ENCODE measurements at places on chromosomes 5 and 9.
A peak's percentile ranks its signal among the peaks of the same experiment; 100 is the strongest.

DNA sequence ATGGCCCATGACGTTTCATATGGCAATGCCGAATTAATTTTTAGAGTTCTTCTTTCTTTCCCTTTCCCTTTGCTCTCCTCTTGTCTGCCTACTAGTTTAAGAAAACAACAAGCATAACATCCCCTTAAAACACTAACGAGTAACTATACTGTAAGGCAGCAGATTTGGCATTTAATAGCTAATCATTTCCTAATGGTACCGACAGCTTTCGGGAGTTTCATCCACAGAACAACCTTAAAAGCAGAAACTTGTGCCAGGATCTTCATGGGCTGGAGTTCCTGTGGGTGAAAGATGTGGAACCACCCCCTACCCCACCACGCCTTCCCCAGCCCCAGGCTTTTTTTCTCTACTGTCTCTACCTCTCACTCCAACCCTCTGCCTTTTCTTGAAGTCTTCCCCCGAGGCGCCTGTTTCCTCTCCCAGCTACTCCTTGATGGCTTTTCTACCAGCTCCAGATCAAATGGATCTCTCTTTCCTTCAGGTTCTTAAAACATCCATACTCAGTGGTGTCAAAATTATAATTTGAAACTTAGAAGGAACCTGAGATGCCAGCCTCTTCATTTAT lies 319.5 kb downstream of the PIK3R1 start:
- DNase-seq, result no peak

DNA sequence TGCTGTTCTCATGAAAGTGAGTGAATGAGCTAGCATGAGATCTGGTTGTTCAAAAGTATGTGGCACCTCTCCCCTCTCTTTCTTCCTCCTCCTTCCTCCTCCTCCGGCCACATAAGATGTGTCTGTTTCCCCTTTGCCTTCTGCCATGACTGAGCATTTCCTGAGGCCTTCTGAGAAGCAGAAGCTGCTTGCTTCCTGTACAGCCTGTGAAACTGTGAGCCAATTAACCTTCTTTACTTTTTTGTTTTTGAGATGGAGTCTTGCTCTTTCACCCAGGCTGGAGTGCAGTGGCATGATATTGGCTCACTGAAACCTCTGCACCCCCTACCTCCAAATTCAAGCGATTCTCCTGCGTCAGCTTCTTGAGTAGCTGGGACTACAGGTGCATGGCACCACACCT lies 6.1 kb downstream of the S100Z start:
- DNase-seq, result peak; percentile 54

- DNase-seq, result no peak
Observed at GRCh38 chr5:149049371-149049781, 13.5 kb downstream of the SH3TC2 start.

- no peak for DNase-seq
Observed at GRCh38 chr5:112339761-112340160, 79.3 kb downstream of the EPB41L4A start.

GRCh38 chr5:170755679-170756456 lies 27.7 kb upstream of the GABRP start:
- DNase-seq, result no peak

DNA sequence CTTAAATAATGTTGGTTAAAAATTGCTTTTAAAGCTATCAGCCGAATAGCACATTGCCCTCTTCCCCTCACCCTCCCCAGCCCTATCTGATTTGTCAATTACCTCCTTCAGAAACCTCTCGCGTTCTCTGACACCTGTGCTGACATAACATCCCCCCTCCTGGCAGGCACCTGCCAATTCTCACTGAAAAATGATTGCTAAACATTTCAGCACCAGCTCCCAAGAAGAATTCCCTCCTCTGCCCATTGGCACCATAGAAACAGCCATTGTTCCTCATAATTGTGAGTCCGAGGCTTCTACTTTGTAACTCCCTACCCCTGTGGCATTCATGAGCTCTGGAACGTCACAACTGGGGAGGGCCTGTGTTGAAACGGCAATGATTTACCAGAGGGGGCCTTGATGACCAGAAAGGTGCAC lies 20.2 kb downstream of the CDH6 start:
- no peak for DNase-seq

GRCh38 chr5:5826911-5827310 lies 404.4 kb downstream of the ICE1 start:
- DNase-seq, result no peak

GRCh38 chr5:97548739-97549080 lies 365.7 kb upstream of the RIOK2 start:
- no peak for DNase-seq

GRCh38 chr5:111743988-111744387 lies 13.0 kb downstream of the NREP start:
- no peak for DNase-seq

DNA sequence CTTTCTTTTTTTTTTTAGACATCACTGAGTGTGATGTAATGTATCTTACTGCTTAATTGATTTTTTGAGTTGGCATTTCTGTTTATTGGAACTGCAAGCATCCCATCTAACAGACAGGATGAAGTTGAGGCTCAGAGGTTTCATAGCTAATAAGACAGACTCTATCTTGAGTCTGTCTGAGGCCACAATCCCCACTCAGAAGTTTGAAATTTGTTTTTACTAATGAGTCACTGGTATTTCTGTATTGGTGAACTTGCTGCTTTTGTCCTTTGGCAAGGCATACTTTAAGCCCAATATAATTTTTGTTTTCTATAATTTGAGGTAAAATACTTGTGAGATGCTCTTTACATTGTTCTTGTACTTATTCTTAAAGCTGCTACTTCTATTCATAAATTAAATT lies 491.2 kb downstream of the PSAT1 start:
- DNase-seq, result no peak

- no peak for DNase-seq
Observed at GRCh38 chr5:10130881-10131280, 118.8 kb downstream of the ATPSCKMT start.

DNA sequence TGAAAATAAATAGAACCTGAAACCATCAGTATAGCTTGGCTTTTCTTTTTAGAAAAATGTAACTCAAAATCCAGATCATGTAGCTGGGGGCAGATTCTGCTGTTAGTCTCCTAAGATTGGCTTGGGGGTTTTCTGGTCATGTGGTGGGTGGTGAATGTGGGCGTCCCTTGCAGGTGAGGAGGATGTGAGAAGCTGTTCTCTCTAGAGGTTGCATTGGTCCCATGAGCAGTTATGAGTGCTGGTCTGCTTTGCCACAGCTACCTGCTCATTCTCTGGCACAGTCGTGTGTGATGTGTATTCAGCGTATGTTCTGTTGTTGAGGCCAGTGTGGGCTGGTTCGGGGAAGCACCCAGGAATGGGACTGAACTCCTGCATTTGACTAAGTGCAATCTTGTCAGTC lies 466.8 kb downstream of the DIRAS2 start:
- DNase-seq, result no peak

DNA sequence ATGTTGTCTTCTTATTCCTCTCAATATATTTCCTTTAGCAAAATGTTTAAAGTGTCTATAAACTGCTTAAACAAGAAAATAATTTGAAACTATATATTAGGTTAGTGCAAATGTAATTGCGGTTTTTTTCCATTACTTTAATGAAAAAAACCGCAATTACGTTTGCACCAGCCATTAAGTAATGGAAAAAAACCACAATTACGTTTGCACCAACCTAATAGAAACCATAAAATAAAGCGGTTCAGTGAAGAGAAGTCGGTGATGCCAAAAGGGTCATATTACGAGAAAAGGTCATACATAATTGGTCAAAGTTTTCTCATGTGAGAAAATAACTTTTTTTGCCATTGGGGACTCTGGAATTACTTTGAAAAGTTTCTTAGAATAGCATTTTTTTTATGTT lies 385.6 kb upstream of the ST8SIA4 start:
- no peak for DNase-seq

DNA sequence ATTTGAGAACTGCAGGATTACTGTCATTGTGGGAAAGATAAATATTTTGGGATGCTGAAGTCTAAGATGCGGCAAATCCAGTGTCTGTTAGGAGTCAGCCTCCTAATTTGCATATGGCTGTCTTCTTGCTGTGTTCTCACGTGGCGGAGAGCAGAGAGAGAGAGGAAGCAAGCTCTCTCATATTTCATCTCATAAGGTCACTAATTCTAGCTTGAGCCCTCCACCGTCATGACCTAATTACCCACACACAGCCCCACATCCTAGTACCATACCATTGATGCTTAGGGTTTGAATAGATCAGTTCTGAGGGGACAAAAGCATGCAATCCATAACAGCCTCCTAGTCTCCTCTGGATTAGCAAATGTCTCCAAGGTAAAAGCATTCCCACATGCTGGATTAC lies 124.5 kb downstream of the CDH12 start:
- no peak for DNase-seq

- no peak for DNase-seq
Observed at GRCh38 chr5:95027775-95028174, 257.1 kb downstream of the MCTP1 start.

GRCh38 chr5:91189480-91190313 lies 193.4 kb downstream of the ARRDC3 start:
- no peak for DNase-seq

DNA sequence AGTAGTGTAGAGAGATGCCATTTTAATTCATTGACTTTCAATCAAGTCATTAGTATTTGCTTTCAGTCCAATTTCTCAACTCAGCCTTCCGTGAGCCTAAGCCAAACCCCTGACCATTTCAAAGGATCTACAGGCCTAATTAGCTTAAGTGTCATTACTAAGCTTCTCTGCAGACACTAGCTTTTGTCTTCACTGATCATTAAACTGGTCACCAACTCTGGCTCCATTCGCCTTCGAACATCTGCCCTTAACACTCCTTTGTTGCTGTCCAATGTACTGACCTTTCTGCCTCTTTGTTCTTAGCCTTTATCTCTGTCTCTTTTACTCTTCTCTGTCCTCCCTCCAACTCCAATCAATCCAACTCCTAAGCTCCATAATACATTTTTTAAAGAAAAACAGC lies 299.3 kb downstream of the DIRAS2 start:
- no peak for DNase-seq

Measured in CD4-positive, alpha-beta T cell treated with Interleukin-21 for 1 hour (primary cell).